ENCODE measurements at places on chromosomes 7 and 10.

DNA sequence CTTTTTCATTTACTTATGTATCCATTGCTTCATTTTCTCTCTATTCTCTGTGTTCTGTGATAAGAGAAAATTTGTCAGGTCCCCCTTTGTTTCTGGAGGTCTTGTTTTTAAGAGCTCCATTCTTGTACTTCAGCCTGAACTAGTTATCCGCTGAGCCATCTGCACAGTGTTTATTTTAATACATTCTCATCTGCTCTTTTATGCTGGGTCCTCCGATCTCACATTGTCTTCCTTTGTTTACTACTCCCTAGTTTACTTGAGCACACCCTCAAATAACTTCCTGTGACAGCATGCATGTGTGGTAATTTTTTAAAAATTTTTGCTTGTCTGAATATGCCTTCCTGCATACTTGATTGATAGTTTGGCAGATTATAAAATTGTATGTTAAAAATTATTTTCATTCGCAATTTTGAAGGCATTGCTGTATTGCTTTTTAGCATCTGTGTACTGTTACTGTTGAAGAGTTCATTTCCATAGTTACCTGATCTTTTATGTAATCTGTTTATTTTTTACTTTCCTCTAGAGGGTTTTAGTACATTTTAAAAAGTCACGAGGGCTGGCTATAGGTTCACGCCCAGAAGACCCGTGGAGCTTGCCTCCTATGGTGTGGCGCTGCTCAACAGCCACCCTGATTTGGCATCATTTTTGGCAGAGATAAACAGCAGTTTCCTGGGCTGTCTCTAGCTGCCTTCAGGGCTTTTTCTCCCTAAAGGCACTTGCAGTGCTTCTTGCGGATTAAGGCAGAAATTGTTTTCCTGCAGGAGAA, 31.9 kb downstream of the RSBN1L start:
- no peak for DNase-seq

DNA sequence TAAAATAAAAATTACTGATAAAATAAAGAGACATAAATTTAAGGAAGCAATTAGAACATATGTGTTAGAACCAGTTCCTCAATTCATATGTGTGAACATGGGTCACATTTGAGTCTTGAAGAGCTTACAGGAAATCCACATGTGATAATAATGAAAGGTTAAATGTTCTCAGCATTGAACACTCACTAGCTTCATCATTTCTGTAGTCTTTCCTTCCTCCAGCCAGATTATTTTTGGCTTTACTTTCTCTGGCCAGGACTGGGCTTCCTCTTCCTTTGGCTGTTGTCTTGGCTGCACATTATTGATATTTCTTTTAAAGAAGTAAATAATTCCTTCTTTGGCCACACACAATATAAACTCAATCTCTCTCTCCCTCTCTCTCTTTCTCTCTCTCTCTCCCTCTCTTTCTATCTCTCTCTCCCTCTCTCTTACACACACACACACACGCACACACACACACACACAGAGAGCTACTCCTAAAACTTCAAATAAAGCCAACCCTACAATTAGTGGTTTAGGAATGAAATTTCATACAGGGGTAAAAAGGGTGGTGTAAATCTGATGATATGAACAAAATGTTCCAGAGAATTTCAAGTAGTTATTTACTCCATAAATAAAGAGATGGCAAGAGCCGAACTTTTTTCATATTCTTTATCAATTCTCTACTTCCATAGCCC, 171.2 kb downstream of the REEP3 start:
- DNase-seq, result no peak

- no peak for DNase-seq
Observed at GRCh38 chr10:61635932-61636331, 26.8 kb upstream of the CABCOCO1 start.

GRCh38 chr7:51317582-51317910, 937 bp upstream of the COBL start:
- no peak for DNase-seq

GRCh38 chr10:86439544-86439943, 72.9 kb upstream of the GRID1 start:
- DNase-seq, result no peak

DNA sequence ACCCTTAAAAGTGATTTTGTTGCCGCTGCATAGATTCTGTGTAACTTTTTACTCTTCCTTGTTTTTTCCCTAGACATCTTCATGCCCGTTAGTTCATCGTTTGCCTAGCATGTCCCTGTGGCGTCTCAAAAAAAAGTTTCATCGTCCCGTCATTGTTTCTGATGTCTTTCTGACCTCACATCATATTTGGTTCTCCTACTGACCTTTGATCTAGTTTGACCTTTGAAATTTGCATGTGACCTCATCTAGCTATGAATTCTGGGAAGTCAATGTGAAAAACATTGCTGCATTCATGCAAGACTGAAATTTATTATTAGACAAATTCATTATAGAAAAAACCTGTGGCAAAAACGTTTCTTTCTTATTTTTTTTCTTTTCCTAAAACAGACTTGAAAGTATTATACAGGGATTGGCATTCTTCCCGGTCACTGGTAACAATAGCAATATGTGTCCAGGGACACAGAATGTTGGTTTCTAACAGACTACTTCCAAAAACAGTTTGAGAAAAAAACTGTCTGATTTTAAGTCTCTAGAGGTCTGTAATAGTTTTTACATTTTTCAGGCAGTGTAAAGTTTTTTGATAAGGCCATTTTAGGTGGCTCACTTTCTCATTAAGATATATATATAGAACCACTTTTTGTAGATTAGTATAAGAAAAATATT, 280.9 kb downstream of the USP6NL start:
- DNase-seq, result no peak

DNA sequence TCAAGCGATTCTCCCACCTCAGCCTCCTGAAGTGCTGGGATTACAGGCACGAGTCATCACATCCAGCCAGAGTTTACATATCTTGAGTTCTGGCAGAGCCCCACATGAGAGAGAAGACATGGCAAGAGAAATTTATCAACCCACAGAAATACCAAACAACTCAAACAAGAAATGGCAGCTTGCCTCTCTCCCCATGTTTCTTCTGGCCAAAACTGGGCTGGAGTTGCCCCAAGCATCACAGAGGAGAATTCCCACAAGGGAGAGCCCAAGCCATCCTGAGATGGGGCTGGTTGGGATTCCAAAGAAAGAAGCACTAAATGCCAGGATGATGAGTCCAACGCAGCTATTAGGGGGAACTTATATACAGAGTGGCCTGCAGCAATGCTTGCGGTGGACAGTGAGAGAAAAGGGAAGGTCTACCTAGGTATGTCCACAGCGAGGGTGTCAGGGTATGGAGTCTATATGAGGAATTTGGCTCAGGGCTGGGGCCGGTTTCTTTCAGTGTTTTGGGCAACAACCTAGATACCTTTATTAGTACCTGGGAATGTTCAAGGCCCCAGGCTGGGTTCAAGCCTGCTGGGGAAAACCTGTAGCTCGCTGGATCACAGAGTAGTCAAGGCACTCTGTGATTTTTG, 14.5 kb upstream of the PAX4 start:
- no peak for DNase-seq

- DNase-seq, result no peak
Observed at GRCh38 chr10:110500515-110500905, 2.8 kb downstream of the DUSP5 start.

GRCh38 chr7:155943251-155943899, 131.1 kb upstream of the SHH start:
- DNase-seq, result no peak

GRCh38 chr7:107048783-107049418, 4.4 kb downstream of the PRKAR2B start:
- DNase-seq, result no peak

DNA sequence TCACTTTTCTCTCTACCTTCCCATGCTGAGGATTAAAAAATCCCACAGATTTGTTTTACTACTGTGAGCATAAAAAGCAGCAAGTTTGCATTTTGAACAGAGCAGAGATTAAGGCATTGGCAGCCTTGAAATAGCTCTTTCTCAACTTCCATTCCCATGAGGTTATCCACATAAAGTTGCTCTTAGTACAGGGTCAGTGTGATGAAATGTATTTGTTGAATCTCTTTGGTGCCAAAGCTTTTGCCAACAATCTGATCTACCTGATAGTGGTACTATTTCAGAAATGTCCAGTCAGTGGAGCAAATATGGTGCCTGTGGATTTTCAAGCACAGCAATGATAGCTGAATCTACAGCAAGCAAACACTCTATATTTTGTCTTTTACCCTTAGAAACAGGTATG, 254.8 kb downstream of the INHBA start:
- DNase-seq, result no peak

DNA sequence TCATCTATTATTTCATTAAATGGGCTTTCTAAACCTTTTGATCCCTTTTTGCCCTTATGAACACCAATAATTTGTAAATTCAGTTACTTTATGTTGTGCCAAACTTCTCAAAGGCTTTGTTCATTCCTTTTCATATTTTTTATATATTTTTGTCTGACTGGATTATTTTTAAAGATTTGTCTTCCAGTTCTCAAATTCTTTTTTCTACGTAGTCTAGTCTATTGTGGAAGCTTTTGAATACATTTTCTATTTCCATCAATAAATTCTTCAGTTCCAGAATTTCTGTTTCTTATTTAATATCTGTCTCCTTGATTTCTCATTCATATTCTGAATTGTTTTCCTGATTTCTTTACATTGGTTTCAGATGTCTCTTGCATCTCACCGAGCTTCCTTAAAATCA, 108.2 kb downstream of the CTNNA3 start:
- DNase-seq, result no peak

DNA sequence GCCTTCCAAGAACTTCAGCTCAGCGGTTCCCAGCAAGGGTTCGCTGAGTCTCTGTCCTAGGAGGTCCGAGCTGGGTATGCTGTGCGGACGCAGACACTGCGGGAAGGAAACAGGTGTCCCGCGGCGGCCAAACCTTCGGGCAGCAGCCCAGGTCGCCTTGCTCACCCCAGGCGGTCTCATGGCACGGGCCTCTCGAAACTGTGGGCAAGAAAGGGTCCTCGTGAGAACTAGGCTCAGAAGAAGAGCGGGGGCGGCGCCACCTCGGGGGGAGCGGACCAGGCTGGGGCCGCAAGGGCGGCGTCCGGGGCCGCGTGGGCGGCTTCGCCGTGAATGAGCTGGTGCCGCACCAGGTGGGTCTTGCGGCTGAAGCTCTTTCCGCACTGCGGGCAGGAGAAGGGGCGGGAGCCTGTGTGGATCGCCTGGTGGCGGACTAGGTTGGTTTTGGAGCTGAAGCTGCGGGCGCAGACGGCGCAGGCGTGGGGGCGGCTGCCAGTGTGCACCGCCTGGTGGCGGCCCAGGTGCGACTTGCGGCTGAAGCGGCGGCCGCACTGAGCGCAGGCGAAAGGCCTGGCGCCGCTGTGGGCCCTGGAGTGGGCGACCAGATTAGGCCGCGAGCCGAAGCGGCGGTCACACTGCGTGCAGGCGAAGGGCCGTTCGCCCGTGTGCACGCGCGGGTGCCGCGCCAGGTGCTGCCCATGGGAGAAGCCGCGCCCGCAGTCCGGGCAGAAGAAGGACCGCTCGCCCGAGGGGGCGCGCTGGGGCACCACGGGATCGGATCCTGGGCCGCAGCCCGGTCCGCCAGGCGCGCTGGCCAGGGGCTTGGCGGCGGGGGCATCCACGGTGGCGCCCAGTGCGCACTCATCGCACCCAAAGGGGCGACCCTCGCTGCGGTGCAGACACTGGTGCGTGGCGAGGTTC, 8.6 kb downstream of the ZNF467 start:
- DNase-seq, result no peak

Data from activated T-cell treated with anti-CD3 and anti-CD28 coated beads for 24 hours (primary cell).